Activated CD4-positive, alpha-beta T cell treated with anti-CD3 and anti-CD28 coated beads, Interleukin-2, amount 50 U/mL, for 24 hours (primary cell): ENCODE measurements at places on chromosomes 7 and 10.

DNA sequence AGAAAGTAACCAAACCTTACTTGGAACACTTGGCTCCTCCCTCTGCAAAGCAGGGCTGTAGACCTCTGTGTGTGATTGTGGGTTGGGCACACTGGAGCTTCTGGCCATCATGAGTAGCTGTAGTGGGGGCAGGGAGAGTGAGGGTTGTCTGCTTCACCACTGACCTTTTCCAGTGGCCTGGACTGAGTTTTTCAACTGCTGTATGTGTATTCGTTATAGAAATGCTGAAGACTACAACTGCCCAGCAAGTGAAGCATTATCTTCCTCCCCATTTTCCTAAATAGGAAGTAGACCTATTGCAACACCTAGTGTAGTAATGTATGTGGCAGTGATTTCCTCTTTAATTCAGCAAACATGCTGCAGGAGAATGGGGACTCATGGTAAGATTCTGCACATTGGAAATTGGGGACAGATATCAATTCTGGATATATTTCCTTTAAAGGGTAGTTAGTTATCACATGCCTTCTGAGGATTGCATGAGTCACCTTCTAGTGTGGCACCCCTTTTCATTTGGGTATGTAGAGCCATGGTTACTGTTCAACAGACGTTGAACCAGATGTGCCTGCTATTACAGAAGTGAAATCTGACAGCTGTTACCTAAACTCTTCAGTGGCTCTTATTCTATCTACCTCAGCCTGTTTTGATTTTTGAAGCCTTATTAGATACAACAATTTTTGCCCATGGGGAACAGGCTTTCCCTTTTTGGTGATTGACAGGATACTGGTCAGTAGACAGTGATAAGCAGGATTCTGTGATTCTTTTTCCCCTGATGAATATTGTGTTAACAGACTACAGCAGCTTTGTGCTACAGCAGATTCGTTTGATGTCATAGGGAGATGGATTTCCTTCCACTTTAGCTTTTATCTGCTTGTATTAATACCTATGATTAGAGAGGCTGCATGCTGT, 130.9 kb downstream of the SND1 start:
- DNase-seq: no peak

- DNase-seq: no peak
Measured at GRCh38 chr7:155009570-155010157, 6.7 kb upstream of the PAXIP1 start.

GRCh38 chr10:91022390-91022789, 101.5 kb upstream of the ANKRD1 start:
- no peak for DNase-seq

GRCh38 chr7:68712956-68713495, 885.2 kb upstream of the AUTS2 start:
- no peak for DNase-seq

GRCh38 chr7:87806150-87806549, 70.0 kb downstream of the SLC25A40 start:
- DNase-seq: no peak

- peak; percentile 1 for DNase-seq
Measured at GRCh38 chr10:18659819-18660535, 746 bp downstream of the ARL5B start.
